Liver (tissue), 10 donors: ENCODE measurements at places on chromosomes 16 and 17. TPM values are rescaled to one million over a fixed set of nuclear protein-coding genes. Genes with fewer than 3 reads are reported as not detected.

DNA sequence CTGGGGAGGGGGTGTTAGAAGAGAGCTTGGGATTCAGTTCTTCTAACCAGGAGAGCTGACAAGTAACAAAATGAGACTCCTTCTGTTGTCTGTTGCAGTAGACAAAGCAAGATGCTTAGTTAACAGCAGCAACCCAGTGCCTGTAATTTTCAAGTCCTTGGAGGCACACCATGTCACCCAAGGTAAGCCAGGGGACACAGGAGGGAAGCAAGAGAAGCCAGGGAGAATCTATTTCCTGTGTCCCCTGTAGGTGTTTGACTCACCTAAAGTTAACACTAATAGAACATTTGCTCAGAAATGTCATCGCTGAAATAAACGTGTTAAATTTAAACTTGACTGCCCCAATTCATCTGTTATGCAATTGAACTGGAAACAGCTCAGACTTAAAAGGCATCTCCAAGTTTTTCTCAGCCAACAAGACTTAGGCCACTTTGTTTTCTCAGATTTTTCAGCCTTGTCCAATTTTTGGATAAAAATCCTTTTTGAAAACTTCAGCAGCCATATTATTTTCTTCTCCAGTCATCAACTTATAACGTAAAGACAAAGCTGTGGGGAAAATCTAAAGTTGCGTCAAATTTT is 257.6 kb downstream of the CDH13 start:
- no peak for DNase-seq

DNA sequence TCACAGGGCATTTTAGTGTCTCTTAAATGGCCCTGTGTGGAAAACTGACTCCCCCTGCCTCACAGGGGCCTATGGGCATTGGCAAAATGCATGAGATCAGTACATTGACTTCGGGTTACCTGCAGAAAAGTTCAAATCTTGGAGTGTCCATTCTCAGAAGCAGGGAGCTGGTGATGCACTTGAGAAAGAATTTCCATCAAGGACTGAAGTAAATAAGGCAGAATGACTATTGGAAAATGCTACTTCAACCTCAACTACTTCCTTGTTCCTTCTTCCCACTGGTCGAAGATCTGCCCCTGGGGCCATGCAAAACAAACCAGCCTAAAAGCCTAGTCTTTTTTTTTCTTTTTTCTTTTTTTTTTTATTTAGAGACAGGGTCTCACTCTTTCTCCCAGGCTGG is 13.8 kb upstream of the GSDMA start:
- no peak for DNase-seq

DNA sequence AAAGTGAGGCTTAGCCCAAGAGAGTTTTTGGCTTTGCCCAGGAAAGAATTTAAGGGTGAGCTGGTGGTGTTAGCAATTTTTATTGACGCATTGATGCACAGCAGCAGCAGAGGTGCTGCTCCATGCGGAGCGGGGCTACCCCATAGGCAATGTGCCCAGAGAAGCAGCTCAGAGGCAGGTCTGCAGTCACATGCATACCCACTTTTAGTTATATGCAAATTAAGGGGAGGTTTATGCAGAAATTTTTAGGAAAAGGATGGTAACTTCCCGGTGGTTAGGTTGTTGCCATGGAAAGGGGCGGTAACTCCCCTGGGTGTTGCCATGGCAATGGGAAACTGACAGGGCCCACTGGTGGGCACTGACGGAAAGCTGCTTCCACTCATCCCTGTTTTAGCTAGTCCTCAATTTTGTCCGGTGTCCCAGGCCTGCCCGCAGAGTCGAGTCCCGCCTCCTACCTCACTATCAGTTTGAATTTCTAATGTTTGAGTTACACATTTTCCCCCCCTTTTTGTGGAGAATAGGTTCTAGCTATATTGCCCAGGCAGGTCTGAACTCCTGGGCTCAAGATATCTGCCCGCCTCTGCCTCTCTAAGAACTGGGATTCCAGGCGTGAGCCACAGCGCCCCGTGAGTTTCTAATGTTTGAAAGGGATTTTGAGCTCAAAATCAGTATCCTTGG is 10.4 kb upstream of the GJD3 start:
- DNase-seq: no peak

DNA sequence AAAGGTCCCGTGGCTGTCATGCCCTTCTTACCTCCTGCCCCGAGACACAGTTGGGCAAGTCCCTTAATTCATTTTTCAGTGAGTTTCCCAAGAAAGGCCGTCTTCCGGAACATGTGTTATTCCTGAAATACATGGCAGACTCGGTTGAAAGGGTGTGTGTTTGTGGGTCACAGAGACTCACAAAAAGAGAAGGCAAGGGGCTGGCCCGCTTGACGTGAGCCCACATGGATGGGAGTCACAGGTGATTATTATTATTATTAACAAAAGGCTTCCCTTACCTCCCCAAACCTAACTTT is 34.1 kb upstream of the CCR7 start:
- no peak for DNase-seq

- DNase-seq: peak; percentile 77
Measured at GRCh38 chr17:4908711-4909496, 6.0 kb upstream of the CHRNE start.

- DNase-seq: no peak
Measured at GRCh38 chr17:43372273-43372911, 26.4 kb upstream of the ARL4D start.

DNA sequence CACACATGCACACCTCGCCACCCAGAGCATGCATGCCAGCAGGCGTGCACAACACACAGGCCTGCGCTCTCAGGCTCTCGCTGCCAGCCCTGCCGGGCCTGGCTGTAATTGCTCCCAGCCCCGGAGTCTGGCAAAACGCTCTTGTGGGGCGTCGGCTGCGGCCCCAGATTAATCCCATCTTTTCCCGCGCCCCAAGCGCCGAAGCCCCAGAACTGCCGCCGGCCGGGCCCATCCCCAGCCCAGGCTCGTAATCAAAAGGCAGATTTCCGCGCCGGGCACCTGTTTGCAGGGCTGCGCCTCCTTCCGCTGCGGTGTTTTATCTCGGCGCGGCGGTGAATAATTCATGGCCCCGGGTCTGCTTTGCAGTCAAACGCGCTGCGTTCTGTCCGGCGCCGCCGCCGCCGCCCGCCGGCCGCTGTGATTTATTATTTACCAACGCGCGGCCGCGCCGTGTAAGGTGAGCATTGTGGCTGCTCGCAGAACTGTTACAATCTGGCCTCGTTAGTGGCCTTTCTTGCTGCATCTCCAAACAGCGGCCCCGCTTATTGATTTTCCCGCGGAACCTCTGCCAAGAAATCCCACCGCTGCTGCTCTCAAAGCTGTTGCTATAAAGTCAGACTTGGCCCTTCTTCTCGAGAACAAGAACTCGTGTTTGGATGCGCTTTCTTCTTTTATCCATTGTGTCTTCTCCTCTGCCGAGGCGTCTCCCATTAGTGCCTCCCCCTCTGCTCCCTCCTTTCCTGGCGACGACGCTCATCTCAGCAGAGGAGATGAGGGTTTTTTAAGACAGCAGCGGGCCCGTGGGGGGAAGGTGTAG is 126.1 kb downstream of the IRX5 start:
- no peak for DNase-seq

DNA sequence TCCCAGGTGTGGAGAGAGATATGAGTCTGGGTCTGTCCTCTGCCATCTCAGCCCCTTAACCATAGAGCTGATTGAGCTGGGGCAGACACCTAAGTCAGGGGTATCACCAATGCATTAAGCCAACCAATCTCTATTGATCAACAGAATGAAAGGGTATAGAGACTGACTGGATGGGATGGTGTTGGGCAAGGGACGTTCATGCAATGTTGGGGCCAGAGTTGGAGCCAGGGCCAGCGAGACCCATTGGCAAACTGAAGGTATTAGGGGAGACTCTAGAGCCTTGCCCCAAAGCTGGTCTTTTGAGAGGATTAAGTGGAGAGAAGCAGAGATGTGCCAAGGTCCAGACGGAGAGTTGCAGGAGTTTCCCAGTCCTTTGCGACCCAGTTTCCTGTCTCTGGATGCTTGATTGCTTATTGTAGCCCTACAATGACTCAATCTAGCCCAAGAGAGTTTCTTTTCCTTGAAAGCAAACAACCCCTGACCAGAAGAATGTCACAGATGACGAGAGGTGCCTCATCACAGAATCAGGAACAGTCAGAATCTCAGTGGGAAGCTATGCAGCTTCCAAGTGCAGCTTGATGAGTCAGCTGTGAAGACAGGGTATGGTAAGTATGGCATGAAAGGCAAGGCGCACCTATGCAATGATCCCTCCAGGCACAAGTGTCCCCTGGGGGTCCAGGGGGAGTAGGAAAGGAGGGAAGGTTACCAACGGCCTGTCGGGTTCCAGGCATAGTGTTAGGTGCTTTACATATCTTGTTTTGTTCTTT is 137.2 kb downstream of the UTP18 start:
- DNase-seq: no peak

DNA sequence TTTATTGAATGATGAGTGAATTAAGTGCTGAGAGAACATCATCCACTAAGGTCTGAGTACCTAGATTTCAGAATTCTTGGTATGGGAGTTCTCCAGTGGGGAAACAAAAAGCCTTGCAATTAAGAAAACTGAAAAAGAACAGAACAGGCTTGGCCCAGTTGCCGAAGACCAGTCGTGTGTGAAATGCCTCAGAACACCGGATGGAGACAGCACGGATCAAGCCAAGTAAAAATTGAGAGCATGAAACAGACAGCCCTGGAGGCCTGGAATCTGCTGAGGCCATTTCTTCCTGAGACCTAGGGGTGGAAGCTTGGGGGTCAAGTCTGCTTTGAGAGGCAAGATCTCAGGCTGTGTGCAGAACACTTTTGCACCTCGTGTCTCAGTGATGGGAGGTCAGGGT is 43.3 kb downstream of the GRIN2A start:
- DNase-seq: no peak

GRCh38 chr17:27477050-27477888 is 21.0 kb downstream of the KSR1 start:
- no peak for DNase-seq

GRCh38 chr17:49197346-49197998 is 12.9 kb downstream of the GNGT2 start:
- DNase-seq: no peak

- no peak for DNase-seq
Measured at GRCh38 chr16:11586378-11586855, 302 bp downstream of the LITAF start.

ZNF469 gene
- 0.42 TPM for total RNA-seq

PRKCB gene
- total RNA-seq: 6.2 TPM

TOM1L1 gene
- 21.4 TPM for total RNA-seq

CCL16 gene
- 22.3 TPM for total RNA-seq

CCL17 gene
- not detected for total RNA-seq

MPO gene
- 0.17 TPM for total RNA-seq
